Right lobe of liver (tissue), 6 donors: ENCODE measurements at places on chromosomes 2 and 18. TPM values are rescaled to one million over a fixed set of nuclear protein-coding genes. Genes with fewer than 3 reads are reported as not detected.

E2F6 gene
- 6.0 TPM for total RNA-seq

ARHGAP28 gene
- total RNA-seq, result 0.13 TPM

SLC25A12 gene
- 1.3 TPM for total RNA-seq

DNA sequence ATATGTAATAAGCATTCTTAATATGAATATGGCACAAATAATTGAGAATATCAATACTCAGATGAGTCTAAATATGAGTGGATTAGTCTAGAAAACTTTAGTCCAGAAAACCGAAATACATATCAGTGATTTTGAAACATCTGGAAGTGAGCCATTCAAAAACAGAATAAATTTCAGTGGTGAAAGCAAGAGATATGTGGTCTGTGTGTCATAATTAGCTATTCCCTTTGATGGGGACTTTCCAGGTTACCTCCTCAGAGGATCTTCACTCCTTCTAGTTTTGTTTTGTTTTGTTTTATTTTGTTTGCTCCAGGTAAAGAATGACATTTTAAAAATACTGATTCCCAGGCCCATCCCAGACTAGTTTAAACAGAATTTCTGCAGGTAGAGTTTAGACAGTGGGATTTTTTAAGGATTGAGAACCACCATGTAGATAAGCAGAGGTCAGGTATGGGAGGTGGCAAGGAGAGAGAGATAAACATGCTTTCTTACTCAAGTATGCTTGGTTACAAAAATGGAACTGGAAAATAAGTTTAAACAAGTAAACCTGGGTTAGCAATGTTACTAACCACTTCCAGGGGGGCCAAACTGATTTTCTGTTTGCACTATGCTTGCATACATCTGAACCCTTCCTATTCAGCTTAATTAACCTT is 70.7 kb downstream of the NABP1 start:
- DNase-seq, result no peak

DNA sequence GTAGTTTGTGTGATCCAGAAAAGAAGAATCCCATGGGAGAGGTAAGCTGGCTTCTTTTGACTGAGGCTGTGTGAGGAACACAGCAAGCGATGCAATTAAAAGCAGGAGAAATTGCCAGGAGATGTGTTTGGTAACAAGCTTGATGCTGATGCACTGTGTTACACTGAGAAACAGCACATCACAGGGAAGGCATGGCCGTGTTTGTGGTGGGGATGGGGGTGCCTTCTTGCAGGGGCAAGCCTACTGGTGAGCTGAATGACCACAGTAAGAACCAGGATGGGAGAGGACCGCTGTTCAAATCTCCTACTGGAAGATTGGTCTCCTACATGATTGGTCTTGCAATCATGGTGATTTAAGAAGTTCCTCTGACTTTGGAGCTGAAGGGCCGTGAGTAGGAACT is 477.7 kb upstream of the HS6ST1 start:
- DNase-seq, result no peak

GRCh38 chr18:57864615-57865121 is 61.6 kb upstream of the ATP8B1 start:
- DNase-seq, result no peak

DNA sequence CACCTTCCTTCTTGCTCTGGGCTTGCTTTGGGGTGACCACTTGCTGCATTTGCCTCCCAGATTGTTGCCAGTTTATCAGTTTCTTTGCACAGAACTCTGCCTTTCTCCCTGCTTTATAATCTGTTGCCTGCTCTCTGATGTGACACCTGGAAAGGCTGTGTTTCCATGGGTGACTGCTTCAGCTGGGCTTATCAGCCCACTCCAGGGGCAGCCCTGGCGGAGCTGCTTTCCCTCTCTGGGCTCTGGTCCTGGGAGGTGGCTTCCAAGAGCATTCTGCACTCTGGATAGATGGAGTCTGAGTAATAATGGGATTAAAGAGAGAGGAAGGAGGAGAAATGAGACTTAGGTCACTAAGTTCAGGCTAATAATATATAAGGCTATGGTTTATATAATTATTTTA is 352.7 kb downstream of the TSN start:
- DNase-seq, result no peak

DNA sequence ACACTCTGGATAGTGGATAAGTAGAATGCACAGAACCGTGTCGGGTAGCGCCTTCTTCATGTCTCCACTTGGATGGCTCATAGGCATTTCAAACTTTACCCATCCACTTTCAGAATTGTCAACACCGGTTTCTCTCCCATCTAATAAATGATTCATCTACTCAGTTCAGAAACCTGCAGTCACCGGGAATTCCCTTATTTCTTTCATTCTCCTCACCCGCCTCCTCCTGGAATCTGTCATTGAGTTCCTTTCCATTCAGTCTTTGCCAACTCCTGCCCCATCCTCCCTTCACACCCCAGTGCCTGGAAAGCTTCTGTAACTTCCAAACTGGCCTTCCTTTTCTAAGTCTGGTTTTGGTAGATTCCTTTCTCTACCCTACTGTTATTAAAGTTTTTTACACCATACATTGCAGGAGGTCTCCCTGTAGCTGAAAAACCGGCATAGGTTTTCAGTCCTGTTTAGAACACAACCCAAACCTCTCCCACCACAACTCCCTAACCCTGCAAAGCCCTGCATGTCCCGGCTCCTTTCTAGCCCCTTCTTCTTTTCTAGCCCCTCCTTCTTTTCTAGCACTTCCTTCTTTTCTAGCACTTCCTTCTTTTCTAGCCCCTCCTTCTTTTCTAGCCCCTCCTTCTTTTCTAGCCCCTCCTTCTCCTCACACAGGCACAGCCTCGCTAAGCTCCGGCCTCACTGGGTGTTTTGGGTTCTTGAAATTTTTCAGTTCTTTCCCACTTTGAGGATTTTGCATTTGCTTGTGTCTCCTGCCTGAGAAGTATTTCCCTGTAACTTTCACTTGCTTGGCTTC is 133.9 kb upstream of the KLHL14 start:
- no peak for DNase-seq

DNA sequence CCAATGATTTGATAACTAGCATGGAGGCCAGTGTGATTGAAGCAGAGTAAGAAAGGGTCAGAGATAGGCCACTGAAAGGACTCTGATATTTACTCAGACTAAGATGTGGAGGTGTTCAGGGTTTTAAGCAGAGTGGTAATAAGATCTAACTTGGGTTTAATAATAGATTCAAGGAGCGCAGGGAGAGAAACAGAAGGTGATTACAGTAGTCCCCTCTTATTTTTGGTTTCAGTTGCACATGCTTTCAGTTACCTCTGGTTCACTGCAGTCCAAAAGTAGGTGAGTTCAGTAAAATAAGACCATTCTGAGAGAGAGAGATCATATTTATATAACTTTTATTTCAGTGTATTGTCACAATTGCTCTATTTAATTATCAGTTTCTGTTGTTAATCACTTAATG is 13.5 kb upstream of the GALNT13 start:
- DNase-seq, result no peak
